NCI-H446 (cell line): ENCODE measurements at places on chromosomes 4 and X.

- no peak for DNase-seq
Observed at GRCh38 chr4:151574968-151575367, 166.0 kb downstream of the FHIP1A start.

DNA sequence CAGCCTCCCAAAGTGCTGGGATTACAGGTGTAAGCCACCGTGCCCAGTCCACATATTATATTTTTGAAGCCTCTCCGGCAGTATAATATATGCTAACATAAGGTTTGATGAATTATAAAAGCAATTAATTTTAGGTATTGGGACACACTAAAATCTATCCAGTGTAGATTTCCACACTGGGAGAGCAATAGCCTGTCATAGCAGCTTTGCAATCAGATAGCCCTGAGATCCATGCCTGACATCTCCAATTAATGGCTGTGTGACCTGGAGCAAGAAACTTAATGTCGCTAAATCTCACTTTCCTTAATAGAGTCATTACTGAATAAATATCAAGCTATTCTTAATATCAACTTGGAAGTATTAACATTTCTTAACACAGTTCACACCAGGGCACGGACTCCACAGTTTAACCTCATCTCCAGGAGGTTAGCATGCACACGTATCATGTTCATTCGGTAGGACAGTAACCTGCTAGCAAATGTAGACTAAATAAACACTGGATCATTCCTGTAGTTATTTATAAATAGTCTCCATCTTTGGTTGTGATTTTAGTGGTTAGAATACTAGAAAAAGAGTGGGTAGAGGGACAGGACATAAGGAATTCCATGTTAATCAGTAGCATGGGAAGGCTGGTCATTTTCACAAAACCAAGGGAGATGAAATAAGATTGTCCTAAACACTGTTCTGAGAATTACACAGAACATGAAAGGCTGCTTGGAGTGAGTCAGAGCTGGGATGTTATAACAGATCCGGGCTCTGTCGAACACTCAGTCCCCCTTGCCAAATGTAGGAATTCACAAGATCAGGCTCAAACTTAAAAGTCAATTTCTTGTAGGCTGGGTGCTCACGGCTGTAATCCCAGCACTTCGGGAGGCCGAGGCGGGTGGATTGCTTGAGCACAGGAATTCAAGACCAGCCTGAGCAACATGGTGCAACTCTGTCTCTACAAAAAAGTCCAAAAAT is 254.7 kb downstream of the PALLD start:
- DNase-seq, result no peak

- DNase-seq, result no peak
Observed at GRCh38 chrX:49286136-49286535, 16.5 kb downstream of the PPP1R3F start.

- DNase-seq, result no peak
Observed at GRCh38 chrX:104195013-104195412, 28.8 kb downstream of the FAM199X start.

- no peak for DNase-seq
Observed at GRCh38 chr4:60326735-60327134, 873.4 kb upstream of the ADGRL3 start.

DNA sequence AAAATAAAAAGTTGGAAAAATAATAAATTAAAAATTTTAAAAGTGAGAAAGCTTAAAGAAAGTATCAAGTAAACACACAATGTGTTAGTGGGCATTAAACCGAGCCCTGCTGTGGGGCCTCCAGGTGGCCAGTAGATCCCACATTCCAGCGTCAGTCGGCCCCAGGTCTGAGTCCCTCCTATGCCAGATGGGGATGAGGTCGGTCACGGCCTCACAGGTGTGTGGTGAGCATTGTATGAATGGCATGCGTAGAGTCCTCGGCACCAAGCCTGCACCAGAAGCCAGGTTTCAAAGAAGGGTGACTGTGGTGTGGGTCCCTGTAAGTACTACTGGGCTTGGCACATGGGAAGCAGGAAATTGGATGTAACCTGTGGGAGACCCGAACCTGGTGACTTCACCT is 75.6 kb upstream of the MSX1 start:
- DNase-seq, result no peak

DNA sequence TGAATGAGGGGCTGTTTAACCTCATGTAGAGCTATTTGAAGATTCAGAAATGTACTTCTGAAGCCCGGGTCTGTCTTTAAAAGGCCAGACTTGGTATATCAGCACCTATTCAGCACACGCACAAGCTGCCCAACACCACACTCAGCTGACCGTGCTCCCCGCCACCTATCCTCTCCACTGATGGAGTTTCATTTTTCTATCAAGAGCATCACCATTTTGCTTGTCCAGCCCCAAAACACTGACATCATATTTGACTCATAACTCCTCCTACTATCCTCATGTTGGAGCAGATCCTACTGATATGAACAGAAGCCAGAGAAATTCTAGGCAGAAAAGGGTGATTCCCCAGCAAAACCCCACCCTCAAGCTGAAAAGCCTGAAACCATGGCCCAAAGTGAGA is 100.3 kb downstream of the SORBS2 start:
- DNase-seq, result no peak

GRCh38 chr4:128709268-128709667 is 100.2 kb upstream of the JADE1 start:
- DNase-seq, result no peak

GRCh38 chrX:12974305-12974795 is 560 bp upstream of the TMSB4X start:
- no peak for DNase-seq

DNA sequence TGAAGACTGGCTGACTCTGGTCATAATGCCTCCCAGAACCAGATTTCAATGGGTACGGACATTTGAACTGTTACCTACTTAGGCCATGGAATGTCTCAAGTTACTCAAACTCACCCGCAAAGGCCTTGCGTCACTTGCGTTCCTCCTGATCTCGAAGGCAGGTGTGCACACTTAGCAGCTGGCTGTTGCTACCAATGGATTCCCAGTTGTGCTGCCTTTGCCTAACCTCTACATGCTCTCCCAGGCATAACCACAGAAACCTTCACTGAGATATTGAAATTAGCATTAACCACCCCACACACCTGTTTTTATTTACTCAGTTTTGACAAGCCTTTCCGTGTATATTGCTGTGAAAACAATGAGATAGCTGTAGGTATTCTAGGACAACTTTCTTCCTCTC is 2.8 kb downstream of the ERVMER34-1 start:
- no peak for DNase-seq

DNA sequence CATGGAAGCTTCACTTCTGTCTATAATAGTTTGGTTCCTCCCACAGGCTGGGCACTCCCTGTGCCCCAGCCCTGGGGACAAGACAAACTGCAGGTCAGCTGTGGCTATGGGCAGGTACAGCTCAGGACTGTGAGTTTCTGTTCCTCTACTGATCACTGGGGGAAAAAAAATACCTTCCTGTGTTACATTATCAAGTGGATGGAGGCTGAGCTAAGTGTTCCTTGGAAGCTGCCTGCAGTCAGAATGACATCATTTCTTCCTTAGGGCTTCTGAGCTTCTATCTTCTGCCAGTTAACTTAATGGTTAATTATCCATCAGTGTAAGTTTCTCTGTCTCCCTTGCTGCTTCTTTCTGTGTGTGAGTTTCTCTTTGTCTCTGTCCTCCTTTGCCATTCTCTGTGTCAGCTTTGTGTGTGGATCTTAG is 4.6 kb downstream of the RAB33A start:
- DNase-seq, result no peak

DNA sequence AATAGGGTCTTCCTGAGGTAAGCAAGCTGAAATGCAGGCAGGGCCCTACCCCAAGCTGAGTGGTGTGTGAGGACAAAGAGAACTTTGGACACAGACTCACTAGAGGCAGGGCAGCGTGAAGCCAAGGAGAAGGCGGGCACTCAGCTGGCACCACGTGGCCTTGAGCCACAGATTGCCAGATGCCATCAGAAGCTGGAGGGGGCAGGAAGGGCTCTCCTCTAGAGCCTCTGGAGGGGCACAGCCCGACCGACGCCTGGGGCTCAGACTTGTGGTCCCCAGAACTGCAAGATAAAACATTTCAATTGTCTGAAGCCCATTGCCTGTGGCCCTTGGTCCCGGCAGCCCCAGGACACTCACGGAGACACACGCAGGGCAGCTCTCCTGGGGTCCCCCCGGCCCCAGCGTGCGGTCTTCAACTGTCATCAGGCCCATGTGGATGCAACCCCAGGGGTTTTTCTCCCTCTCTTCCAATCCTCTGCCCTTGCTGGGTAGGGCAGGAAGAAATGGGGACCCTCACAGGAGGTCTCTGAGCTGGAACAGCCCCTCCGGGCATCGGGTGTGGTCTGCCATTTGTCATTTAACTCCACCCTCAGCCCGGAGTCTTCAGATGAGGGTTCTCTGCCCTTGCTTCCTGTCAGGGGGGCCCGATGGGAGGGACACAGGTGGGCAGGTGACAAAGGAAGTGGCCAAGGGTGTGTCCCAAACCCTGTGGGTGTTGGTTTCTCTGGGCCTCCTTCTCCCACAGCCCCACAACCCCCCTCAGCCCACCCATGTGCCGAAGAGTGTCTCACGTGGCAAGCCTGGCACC is 22.2 kb downstream of the HMX1 start:
- no peak for DNase-seq

DNA sequence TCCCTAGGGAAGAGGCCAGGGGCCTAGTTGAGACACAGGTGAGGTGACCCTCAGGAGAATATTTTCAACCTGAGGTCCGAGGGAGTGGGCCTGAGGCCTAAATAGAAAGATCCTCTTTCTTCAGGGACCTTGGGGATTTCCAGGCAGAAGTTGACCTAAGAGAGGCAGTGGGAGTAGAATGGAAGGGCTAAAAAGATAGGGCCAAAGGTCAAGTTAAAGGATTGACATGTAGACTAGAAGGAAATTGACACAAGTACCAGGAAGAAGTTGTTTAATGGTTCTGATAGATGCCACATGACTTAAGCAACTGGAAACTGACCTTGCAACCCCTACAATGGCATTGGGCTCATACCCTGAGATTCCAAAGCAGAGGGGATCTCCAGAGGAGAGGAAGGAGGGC is 76.9 kb downstream of the SHROOM3 start:
- no peak for DNase-seq

- DNase-seq, result no peak
Observed at GRCh38 chr4:11746734-11747133, 318.0 kb upstream of the HS3ST1 start.

DNA sequence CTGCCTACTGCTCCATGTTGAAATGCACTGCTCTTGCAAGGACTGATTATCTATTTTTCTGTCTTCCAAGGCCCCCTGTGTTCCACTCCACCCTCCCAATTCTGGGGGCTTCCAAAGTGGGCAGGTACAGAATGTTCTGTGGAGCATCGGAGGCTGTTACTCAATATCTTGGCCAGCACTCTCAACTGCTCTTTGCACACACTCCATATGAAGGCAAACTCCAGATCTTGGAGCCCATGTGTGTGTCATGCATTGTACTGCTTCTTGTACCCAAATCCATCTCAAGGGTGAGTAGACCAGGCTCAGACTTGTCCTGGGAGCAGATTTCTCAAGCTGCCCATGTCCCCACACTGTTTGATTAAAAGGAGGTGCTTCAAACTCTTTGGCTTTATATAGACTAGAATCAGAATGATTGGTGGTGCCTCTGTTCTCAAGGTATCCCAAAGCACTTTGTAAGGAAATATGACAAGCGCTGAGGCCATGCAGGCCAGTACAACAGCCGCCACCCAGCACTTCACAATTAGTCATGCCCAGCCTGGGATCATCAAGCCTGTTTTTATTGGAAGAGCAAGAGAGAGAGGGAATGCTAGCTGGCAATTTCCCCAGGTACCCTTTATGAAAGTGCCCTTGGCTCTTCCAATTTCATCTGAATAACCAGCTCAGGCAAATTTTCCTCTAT is 44.3 kb downstream of the AR start:
- no peak for DNase-seq

DNA sequence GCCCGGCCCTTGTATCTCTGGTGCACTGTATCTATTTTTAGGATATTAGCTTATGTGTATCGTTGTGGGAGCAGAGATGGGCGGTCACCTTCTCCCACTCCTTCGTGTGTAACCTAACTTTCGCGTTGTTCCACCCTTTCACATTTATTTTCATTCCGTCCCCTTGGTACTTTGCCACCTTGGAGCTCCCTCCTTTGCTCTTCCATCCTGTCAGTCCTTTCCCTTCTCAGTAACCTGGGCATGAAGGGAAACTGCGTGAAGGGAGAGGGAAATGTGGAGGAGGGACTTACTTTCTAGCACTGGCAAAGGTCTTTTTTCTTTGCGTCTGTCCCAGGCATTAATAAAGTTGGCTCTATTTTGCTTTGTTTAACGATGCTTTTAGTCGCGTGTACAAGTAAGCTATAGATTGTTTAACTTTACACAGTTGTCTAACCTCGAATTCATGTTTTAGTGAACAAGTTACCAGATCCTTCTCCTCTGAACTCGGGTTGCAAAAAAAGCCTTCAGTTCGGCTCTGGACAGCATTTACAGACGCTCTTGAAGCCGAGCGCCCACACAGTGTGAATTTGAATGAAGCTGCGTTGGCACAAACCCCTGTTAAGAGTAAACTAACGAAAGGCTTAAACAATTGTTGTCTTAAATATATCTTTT is 3.9 kb downstream of the PCDH10 start:
- no peak for DNase-seq

DNA sequence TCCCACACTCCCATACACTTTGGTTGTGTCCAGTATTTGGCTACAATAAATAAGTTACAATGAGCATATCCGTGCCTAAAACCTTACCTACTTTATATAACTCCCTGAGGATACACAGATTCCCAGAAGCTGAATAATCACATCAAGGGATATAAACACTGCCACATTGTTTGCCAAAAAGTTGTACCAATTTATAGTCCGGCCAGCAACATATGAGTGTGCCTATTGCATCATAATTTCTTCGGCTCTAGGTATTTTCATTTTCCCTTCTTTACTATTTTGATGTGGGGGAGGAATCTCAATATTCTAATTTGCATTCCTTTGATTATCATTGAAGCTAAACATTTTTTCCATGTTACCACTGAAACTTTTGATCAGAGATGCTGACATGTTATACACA is 146.4 kb downstream of the PCDH19 start:
- DNase-seq, result no peak

DNA sequence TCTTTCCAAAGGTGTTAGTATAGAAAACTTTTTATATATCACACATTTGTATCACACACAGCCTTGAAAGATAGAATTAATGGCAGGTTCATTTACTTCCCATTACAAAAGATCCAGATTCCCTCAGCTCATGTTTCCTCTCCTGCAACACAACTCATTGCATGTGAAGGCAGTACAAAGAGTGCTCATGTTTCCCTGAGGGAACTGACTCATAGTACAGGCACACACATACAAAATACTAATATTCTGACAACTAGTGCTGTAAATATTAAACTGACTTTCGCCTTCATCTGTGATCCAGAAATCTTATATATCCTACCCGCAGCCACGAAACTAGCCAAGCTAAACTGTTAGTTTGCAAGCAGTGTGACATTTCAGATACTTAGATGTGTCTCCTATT is 819.8 kb upstream of the PCDH7 start:
- no peak for DNase-seq
